ENCODE measurements at places on chromosomes 16 and 17.

DNA sequence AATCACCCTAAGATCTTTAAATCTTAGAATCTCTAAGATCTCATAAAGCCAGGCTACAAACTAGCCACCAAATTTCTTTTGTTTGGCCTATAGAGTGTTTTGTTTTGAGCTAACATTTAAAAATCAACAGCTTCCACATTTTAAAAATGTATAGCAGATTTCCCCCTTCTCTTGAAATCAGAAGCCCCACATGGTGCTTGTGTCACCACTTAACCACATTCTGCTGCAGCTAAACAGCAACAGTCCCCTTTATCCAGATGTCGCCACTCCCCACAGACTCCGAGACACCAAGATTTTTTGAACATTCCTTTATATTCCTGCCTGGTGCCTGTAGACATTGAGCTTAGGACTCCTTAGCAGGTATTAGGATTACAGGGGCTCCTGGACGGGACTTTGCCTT lies 16.0 kb downstream of the GUCY2D start:
- no peak for DNase-seq
- no peak overlapping the region for H3K4me3 ChIP-seq
- no peaks in the 10 kb centered on the region for H3K27me3 ChIP-seq
- no peaks in the 10 kb centered on the region for H3K36me3 ChIP-seq

DNA sequence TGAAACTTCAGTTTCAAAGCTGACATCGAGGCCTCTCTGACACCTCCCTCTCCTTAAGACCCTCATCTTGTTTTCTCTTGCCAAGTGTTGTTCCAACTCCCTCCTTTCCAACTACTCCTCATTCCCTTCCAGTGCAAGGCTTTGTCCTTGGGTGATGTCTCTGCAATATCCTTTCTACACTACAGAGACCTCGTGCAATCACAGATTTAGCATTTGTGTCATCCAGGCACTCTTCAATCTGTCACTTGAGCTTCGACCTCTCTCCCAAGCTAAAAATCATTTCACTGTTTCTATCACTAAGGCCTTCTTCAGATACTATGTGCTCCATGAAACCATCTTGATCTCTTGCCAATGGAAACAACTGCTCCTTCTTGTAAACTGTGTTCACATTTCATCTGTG lies 31.6 kb downstream of the TEKT3 start:
- H3K4me1 ChIP-seq: no peaks in the 10 kb centered on the region
- no peak overlapping the region for H3K4me3 ChIP-seq
- H3K27ac ChIP-seq: no peak overlapping the region
- H3K36me3 ChIP-seq: no peaks in the 10 kb centered on the region
- no peak for DNase-seq

- no peak for DNase-seq
- no peak overlapping the region for H3K4me3 ChIP-seq
- no peaks in the 10 kb centered on the region for H3K27me3 ChIP-seq
- H3K4me1 ChIP-seq: peaks cover 2% of the 10 kb centered on the region
Measured at GRCh38 chr17:81322271-81323082, 27.4 kb upstream of the SLC38A10 start.

- H3K27ac ChIP-seq: no peak within 1 kb of the TSS
- no peaks in the 10 kb centered on the region for H3K27me3 ChIP-seq
- H3K36me3 ChIP-seq: peaks cover 4% of the 10 kb centered on the region
Measured at GRCh38 chr17:41518789-41519449, at the start of gene KRT15. KRT15 (minus strand) TSS chr17:41518890; CDS start chr17:41518827, 63 bp downstream.

DNA sequence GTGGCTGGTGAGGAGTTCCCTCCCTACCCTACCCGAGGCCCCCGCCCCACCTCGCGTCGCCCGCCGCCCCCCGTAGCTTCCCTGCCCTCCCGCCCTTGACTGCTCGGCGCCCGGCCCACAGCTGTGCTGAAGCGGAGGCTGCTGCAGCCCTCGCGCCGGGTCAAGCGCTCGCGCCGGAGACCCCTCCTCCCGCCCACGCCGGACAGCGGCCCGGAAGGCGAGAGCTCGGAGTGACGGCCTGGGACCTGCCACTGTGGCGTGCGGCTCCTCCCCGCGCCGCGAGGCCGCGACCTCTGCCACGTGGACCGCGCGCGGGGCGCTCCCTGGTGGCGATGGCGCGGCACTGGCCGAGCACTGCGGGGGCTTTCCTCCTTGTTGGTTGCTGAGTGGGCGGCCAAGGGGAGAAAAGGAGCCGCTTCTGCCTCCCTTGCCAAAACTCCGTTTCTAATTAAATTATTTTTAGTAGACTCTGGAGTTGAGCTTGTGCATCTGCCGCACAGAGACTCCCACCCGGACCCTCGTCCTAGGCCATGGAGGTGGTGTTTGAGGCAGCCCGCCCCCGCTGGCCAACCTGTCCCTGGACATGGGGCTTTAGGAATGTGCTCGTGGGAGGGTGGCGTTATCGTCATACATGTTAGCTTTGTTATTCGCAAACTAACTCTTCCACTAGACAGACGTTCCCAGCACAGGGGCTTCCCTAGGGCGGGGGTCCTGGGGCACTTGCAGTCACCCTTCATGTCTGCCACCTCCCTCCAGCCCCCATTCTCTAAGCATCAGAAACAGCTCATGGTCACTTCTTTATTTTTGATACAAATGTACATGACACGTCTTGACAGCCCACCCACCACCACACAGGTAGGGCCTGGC lies 4.4 kb downstream of the TP53I13 start:
- H3K27ac ChIP-seq: no peak overlapping the region
- no peaks in the 10 kb centered on the region for H3K27me3 ChIP-seq
- peak overlapping the region; percentile 13 for H3K4me3 ChIP-seq

- DNase-seq: no peak
- H3K36me3 ChIP-seq: no peaks in the 10 kb centered on the region
- H3K4me3 ChIP-seq: no peak overlapping the region
- no peaks in the 10 kb centered on the region for H3K27me3 ChIP-seq
- H3K4me1 ChIP-seq: peaks cover 3% of the 10 kb centered on the region
Measured at GRCh38 chr16:56211435-56211981, 20.2 kb downstream of the GNAO1 start.
